ENCODE measurements at places on chromosomes 5 and 9.

- no peak for DNase-seq
These were observed 20.0 kb upstream of the ANKRD55 start for GRCh38 chr5:56253126-56253525.

DNA sequence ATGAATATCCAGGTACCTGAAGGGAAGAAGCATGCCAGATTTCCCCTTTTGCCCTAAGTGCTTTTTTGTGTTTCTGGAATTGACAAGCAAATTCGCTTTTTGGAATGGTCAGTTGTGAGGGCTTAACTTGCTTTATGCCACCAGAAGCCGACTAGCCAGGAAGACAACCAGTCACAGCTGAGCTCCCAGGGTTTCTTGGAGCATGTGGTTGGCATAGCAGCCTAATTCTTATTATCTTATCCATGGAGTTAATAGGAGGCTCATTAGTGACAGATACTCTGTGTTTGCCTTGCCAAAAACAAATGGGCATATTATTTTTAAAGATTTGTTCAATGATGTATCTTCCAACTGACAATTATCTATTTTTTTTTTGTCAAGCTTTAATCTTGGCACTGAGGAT lies 500.7 kb downstream of the PTPRD start:
- no peak for DNase-seq

DNA sequence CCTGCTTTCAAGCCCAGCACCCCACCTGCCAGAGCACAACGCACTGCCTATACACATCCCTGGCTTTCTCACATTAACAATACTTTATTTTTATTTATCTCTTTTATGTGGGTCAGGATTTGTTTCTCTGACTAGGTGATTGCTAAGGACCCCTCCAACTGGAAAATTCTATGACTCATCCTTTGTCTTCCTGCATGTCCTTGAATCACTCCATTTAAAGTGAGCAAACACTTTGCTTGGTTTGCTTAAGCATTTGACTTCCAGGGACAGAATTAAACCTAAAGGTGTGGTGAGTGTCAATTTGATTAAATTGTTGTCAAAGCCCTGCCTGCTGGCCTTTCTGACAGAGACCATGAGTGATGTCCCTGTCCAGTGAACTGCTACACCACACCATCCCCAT lies 536.5 kb upstream of the BRINP1 start:
- DNase-seq = no peak

DNA sequence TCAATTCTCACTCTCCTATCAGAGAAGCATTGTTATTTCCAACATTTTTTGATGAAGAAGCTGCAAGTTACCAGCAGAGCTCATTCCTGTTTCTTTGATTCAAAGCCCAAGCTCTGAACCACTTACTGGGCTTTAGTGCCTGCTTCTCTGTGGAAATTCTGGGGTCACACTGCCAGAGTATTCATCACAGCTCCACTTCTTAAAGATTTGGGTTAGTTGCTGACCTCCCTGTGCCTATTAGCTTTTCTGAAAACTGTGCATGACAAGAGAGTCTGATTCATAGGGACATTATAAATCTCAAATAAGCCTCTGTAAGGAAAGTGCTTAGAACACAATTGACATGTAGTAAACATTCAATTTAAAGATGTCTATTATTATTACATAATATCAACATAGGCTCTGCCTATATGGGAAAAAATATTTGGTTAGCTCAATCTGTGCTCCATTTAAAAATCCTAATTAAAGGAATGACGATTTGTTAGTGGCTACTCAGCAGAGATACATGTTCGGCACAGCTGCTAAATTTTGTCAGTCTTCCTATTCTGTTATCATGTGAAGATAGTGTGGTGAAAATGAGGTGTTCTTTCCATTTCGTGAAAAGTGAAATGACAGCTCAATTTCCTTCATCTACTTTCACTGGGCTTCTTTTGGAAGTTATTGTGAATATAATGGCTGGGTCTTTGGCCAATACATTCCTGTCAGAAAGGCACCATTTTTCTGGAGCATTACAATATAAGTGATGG lies 293.0 kb downstream of the KCTD16 start:
- DNase-seq = no peak

DNA sequence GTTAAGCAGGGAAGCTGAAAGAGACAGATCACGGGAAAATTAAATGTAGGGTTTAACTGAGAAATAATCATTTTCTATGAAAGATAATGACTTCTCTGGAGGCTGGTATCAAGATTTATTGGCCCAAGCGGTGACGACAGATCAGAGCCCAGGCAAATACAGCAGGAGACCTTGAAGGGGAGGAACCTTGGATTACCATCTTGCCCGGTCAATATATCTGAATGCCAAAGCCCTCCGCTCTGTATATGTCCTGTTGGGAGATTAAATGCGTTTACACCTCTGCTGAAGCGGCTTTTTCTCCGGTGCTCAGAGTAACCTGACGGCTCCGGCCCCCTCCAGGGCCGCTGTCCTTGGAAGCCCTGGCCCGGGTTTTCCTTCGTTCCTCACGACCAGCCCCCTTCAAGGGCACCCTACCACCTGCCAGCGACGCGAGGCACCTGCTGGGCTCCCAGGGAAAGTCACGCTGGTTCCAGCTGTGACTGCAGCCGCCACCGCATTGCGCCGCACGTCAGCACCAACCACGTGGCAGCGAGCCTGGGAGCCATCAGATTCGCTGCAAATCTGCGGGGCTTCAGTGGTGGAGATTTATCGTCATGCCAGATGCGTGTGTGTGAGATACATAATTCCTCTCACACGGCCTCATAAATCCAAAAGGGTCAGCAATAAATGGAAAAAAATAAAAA lies 4.4 kb upstream of the QSOX2 start:
- DNase-seq = no peak

GRCh38 chr5:36304095-36304805 lies 2.5 kb upstream of the RANBP3L start:
- no peak for DNase-seq

GRCh38 chr5:19855031-19855430 lies 133.0 kb downstream of the CDH18 start:
- DNase-seq = no peak

- no peak for DNase-seq
These were observed 31.5 kb downstream of the RAPGEF1 start for GRCh38 chr9:131708226-131709002.
